ENCODE measurements at places on chromosomes 4 and X.

- DNase-seq: no peak
Measured at GRCh38 chr4:55259294-55259693, 86.7 kb upstream of the SRD5A3 start.

DNA sequence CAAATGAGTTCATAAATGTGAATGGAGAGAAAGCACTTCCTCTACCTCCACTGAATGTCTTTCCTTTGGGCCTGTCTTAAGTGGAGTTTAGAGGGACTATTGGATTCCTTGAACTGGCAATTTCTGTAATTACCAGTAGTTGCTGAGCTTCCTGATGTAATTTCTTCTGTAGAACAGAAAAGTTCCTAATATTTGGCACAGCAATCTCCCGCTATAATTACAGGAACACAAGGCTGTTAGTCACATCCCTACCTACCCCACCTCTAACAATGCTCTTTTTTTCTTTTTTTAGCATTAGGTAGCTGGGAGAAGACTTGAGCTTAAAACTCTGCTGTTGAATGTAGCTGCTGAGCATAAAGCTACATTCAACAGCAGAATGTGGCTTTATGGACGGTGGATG, 24.8 kb upstream of the RBPJ start:
- no peak for DNase-seq

DNA sequence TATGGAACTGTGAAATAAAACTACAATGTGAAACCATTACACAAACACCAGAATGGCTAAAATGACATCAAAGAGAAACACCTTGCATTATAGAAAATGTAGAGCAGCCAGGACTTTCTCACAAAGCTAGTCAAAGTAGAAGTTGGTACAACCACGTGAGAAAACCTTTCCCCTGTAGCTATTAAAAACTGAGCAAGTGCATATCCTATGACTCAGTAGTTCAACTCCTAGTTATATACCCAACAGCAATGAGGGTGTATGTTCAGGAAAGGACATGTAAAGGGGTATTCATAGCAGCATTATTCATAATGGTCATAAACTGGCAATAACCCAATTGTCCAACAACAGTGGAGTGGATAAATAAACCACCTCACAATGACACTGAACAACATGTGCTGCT, 177.5 kb upstream of the NUDT10 start:
- no peak for DNase-seq

DNA sequence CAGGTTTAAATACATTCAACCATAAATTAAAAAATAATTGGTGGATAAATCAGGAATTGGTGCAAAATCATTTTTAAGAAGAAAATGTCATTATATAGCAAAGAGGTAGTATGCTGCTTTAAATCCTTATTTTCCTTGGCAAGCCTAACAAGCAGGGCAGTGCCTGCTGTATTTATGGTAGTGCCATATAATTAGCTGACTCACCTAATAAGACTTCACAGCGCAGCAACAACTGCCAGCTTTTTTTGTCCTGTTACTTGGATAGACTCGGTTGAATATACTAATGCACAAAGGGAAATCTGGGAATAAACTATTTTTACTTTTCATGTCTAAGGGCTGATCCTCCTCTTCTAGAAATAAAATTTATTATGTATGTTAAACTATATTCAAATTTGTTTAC, 99.1 kb downstream of the SNCA start:
- DNase-seq: no peak

DNA sequence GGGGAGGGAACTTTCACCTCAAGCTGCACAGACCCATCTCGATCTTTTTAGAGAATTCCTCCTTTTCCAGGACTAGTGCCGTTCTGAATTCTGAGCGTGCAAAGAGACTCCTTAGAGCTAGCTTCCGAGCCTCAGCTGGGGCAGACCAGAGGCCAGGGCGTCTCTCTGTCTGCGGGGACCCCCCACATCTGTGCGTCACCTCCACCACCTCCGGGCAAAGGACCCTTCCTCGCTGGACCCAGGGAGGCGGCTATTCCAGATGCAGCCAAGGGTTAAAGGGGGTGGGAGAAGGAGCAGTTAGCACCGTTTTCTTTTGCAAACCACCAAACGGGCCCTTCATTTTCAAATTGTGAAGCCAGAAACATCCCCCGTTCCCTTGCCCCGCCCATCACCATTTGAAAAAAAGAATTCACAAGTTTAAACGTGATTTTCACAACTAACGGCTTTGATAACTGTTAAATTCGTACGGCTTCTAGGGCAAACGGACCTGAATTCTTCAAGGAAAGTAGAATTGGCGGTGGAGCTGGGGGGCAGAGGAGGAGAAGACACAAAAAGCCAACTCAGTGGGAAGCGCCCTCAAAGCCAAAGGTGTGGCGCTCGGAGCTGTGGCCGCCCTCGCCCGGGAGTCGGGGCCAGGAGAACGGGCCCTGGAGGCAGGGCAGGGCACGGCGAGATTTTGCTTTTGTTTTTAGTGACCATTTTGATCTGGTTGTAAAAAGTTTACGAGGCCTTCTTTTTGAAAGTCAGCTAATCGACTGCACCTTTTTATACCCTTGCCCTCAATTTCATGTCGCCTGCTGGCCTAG, 3.3 kb upstream of the PDGFRA start:
- no peak for DNase-seq

DNA sequence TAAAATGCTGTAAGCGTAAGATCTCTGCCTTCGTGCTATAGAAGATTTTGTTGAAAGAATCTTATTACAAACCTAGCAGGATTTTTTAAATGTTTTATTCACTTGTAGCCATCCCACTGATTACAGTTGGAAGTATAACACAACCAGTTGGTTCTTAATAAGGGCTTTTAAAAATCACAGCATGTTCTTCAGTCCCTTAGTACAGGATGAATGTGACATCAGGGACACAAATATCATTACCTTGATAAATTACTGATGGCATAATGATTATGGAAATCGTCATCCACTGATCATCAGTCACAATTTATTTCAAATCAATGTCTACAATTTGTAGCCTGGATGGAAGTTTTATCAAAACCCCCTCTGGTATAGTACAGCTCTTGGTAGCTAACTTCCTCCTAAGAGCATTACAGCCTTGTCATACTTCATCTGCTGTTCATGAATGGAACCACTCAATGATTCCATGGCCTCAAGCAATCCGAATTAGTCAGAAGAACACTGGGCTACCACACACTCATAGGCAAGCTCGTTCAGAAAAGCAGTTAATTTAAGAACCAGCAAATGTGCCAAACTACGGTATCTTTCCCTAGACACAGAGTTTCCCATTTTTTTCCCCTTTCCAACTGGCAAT, 389.2 kb upstream of the TENM3 start:
- no peak for DNase-seq

- no peak for DNase-seq
Measured at GRCh38 chrX:17563076-17563475, 174.2 kb upstream of the SCML1 start.

DNA sequence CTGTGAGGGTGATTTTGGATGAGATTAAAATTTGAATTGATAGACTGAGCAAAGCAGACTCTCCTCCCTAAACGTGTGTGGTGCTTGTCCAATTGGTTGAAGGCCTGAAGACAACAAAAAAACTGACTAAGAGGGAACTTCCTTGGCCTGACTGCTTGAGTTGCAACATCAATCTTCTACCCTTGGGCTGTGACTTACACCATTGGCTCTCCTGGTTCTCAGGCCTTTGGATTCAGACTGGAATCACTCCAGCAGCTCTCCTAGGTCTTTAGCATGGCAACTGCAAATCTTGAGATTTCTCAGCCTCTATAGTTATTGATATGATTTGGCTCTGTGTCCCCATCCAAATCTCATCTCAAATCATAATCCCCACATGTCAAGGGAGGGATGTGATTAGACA, 49.7 kb upstream of the IGFBP7 start:
- no peak for DNase-seq

GRCh38 chr4:175739612-175740011, 72.5 kb downstream of the GPM6A start:
- DNase-seq: no peak

GRCh38 chrX:71989768-71990426, 79.3 kb downstream of the NHSL2 start:
- no peak for DNase-seq

Measured in stimulated activated CD4-positive, alpha-beta T cell treated with anti-CD3 and anti-CD28 coated beads, Interleukin-1b, Interleukin-23, amount 100 ng/mL, for 1 hour (primary cell).